ENCODE measurements at places on chromosomes 16 and 17.

- peak; percentile 5 for DNase-seq
Measured at GRCh38 chr16:8370374-8371270, 219.7 kb downstream of the TMEM114 start.

GRCh38 chr17:76982408-76983074, 114.3 kb downstream of the MGAT5B start:
- no peak for DNase-seq

DNA sequence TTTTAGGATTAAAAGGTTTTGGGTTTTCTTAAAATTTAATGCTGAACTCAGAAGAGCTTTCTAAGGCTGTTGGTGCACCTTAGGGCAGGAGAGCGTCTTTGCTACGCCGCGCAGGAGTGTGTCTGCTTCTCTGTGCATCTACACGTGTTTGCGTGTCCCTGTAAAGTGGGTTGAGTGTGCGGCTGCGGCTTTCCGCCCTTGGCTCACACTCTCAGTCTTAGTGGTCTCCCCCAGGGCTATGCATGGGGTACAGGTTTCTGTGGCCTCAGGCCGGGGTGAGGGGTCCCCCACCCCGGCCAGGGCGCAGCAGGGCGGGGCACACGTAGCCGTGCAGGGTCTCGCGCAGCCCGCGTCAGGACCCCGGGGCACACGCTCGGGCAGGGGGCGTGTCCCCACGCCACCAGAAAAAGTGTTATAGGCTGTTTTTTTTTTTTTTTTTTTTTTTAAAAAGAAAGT, 727 bp upstream of the TENT4B start:
- peak; percentile 47 for DNase-seq

DNA sequence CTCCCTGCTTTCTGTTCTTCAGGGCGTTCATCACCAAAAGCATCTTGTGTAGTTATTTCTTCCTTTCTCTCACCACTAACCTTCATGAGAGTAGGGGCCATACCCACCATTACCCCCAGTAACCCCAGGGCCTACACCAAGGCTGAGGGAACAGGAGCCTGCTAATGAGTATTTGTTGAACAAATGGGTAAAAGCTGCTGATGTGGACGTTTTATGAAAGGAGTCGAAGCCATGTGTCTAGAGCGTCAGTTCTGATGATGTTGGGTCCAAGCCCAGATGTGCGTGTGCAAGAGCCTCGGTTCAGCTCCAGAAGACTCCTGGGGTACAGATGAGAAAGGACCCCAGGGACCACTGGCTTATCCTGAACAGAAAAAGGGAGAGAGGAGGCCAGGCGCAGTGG, 77.1 kb upstream of the TBC1D3K start:
- DNase-seq, result no peak

GRCh38 chr17:17837380-17837821, 615 bp upstream of the SREBF1 start:
- DNase-seq, result peak; percentile 87

GRCh38 chr16:53803998-53804397, 100.0 kb downstream of the FTO start:
- DNase-seq, result no peak

GRCh38 chr17:67576471-67577115, 141.1 kb upstream of the NOL11 start:
- no peak for DNase-seq

DNA sequence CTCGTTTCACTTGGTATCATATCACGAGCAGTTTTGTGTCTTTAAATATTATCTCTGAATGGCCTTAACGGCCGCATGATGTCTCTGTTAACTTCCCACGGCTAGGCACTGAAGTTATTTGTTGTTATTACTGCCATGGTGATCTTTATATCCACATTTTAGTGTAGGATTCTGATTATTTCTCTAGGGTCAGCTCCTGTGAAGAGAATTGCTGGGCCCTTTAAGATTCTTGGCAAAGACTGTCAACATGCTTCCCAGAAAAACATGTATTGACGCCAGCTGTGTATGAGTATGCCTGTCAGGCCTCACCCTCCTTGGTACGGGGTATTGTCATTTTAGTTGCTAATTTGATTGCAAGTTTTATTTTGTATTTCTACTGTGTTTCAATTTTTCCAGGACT, 263.5 kb downstream of the SNX29 start:
- DNase-seq, result no peak

DNA sequence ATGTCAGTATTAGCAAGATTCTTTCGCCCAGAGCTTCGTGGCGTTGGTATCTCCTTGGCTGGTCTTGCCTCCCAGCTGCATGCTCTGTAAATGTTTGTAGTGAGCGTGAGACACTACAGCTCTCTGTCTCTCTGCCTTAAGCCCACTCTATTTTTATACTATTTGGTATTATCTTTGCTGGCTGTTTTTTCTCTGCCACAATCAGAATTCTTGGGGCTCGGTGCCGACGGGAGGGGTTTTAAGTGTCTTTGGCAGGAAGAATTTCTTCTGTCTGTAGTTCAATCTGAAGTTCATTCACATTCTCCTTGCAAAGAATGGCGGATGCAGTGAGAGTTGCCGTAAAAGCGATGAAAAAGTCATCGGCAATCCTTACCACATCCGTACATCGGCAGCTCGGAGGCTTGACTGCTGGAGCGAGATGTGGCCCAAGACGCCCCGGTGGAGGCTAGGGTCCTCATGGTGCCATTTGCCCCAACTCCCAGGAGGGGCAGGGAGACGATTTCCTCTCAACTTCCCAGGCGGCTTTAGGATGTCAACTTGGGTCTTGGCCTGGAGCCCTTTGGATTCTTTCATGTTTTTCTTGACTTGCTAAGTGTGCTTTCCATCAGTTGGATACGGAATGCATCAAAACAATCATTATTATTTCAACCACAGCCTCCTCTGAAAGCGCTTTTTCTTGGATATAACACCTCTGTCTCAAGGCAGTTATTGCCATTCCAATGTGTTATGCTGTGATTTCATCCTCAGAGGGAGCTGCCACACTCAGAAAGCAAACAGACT, 132.3 kb upstream of the SDK2 start:
- DNase-seq, result no peak

DNA sequence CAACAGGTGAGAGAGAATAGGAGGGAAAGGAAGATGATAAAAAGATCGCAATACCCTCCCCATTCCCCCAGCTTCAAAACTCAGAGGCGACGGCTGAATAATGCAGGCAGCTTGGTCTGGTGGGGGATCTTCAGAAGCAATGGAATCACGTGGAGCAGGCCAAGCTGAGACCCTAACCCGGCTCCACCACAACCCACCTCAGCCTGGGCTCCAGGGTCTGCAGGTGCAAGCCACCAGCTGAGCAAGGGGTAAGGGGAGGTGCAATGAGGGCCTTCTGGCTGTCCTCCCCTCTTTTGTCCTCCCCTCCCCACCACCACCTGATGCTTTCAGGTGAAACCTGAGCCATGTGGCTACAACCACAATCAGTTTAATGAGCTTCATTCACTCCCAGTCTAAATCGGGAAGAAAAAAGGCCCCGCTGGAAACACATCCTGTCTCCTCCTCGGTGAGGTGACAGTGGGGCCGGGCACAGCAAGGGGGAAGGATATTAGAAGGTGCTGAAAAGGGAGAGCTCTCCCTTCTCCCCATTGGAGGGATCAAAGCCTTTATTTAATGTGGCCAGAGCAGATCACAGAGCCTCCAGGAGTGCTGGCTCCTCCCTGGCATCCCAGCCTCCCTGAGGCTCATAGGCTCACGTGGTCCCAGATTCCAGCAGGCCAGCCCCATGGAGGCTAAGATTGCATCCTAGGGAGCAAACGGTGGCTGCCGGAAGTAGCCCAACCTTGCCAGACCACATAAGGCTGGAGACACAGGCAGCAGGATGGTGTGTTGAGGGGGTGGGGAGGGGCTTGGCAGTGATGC, 261.0 kb downstream of the SOX9 start:
- DNase-seq, result no peak

DNA sequence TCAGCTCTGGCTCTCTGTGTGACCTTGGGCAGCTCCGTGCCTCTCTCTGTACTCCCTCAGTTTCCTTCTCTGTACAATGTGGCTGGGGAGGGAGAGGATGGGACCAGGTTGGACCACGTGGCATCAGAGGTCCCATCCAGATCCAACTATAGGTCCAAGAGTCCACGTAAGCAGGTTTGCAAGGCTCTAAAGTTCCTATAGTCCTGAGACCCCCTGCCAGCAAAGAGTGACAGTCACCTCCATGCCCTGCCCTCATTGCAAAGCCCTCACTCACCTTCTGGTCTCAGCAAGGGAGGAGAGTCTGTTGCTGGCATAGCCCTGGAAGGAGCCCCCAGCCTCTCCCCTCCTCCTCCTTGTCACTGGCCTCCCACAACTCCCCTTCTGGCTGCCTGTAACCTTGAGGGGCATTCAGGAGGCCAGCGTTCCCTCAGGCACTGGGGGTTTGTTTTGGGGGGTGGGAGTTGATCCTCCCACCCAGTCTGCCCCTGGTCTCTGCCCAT, 6.1 kb upstream of the DRC7 start:
- DNase-seq, result no peak

- peak; percentile 56 for DNase-seq
Measured at GRCh38 chr16:1414532-1415260, at the start of gene UNKL. TSS of gene UNKL (minus strand) at chr16:1414704. CDS start at chr16:1414691, 13 bp downstream.

DNA sequence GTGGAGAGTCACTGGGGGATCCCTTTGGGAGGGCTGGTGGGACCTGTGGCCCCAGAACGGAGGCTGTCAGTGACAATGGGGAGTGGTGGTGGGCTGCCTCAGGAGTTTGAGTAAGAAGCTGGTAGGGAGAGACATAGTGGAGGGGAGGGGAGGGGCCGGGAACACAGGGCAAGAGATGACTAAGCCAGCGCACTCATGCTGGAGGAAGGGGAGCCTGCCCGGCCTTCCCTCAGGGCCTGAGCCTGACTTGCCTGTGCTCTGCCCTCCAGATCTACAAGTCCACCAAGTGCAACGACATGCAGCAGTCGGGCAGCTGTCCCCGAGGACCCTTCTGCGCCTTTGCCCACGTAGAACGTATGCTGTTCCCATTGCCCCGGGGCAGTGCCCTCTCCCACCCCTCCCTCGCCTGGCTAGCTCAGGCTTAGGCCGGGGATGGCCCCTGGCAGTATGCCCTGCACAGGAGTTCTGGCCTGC, 29.3 kb downstream of the UNC13D start:
- peak; percentile 87 for DNase-seq

- DNase-seq, result no peak
Measured at GRCh38 chr17:49986396-49987289, 8.4 kb downstream of the DLX3 start.

DNA sequence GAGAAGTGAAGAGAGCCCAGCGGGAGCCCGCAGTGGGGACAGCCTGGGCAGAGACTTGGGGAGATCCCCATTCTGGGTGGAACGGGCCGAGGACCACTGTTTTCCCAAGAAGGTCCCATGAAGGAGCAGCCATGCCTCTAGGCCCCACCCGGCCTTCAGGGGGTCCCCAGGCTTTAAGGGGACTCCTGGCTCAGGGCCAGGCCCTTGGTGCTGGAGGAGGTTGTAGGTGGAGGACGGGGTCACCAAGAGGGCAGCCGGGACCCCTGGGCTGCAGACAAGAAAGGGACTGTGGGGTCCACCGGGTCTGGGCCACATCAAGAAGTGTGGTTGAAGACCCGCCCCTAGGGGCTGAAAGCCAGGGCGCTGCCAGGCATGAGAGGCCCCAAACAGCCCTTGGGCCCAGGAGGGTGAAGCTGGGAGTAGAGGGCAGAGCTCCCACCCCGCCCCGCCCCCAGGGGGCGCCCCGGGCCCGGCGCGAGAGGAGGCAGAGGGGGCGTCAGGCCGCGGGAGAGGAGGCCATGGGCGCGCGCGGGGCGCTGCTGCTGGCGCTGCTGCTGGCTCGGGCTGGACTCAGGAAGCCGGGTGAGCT, at the start of gene PRSS21:
TSS of gene PRSS21 (plus strand) at position 487 of the 589 bp plus-strand sequence. CDS start at position 519, 32 bp downstream.
- DNase-seq, result no peak

DNA sequence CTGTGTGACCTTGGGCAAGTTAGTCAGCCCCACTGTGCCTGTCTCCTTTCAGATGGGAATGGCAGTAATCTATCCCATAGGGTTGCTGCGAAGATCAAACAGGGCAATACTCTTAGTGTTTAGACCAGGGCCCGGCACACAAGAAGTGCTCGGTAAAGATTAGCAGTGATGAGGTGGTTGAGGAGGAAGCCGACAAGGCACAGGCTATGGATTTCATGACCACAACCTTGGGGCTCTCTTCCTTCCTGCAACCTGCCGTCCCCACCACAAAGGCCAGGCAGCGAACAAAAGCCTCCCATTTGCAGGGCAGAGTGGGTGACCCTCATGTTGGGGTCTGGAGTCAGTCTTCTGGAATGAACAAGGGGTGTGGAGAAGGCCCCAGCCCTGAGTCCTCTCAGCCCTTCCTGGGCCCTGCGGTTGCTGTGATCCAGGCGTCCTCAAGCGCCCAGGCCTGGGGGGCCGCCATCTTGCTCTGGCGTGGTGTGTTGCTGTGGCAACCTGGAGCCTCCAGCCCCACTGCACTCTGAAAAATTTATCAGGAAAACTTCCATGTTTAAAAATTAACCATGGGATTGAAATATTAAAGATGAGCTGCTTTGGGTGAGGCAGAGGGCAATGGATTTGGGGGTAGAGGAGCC, 9.8 kb downstream of the ADAM11 start:
- no peak for DNase-seq

DNA sequence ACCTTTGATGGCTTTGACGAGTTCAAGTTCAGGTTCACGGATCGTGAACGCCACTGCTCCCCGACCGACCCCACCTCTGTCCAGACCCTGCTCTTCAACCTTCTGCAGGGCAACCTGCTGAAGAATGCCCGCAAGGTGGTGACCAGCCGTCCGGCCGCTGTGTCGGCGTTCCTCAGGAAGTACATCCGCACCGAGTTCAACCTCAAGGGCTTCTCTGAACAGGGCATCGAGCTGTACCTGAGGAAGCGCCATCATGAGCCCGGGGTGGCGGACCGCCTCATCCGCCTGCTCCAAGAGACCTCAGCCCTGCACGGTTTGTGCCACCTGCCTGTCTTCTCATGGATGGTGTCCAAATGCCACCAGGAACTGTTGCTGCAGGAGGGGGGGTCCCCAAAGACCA, 17.6 kb downstream of the NOD2 start:
- DNase-seq, result no peak

- no peak for DNase-seq
Measured at GRCh38 chr17:43733956-43734355, 24.6 kb downstream of the SOST start.

DNA sequence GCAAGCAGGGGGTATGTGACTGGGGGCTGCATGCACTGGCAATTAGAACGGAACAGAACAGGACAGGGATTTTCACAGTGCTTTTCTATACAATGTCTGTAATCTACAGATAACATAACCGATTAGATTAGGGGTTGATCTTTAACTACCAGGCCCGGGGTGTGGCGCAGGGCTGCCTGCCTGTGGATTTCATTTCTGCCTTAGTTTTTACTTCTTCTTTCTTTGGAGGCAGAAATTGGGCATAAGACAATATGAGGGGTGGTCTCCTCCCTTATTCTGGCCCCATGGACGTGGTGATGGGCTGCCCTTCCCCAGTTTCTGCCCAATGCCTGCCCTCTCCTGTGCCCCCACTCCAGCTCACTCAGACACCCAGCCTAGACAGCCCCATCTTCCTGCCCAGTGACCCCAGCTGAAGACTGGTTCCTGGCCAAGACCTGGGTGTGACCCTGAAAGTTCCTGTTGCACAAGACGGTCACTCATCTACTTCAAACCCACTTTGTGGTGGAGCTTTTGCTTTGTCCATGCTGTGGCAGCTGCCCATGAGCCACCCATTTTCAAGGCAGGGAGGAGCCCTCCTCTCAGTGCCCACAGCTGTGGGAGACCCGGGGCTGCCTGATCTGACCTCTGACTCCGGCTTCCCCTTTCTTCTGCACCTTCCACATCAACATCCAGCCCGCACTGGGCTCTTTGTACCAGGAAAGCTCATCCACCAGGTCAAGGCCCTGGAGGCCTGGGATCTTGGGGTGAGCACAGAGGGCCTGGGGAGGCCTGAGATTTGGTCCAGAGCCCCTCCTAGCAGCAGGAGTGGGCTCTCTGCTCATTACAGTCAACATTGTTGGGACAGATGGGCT, 18.6 kb downstream of the ALOX12B start:
- DNase-seq, result no peak

All from EL (cell line).